ENCODE measurements at places on chromosomes 6 and 20.

- DNase-seq = no peak
Observed at GRCh38 chr6:155450240-155450581, 5.4 kb downstream of the NOX3 start.

DNA sequence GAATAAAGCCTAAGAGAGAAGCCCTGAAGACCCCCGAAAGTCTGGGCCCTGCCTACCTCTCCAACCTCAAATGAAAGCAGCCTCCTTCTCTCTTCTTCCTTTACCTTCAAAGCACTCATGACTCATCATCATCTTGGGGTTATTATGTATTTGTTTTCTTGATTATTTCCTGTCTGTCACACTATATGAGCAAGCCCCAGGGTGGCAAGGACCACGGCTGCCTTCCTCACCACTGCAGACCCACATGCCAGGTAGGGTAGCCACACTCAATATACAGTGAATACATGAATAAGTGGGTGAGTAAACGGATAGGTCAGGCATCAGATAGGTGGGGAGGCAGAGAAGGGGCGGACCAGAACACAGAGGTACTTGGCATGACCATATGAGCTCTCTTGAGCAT is 8.8 kb downstream of the WFDC3 start:
- DNase-seq = peak; percentile 25

GRCh38 chr6:138510093-138510492 is 10.8 kb upstream of the NHSL1 start:
- no peak for DNase-seq

DNA sequence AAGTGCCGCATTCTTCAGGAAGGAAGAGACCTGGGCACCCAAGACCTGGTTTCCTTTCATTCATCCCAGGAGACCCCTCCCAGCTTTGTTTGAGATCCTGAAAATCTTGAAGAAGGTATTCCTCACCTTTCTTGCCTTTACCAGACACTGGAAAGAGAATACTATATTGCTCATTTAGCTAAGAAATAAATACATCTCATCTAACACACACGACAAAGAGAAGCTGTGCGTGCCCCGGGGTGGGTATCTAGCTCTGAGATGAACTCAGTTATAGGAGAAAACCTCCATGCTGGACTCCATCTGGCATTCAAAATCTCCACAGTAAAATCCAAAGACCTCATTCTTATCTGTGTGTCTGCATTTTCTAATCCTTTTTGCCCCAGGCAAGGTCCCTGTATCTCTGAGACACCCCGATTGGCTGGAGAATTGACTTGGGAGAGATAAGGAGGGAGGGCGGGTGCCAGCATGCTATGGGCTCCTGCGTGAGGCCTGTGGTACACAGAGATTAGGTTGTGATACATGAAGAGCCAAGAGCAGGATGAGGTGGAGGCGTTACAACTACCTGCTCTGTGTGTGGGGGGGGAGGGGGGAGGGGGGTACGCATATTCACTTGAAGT is 4.8 kb downstream of the MUC21 start:
- no peak for DNase-seq

- DNase-seq = no peak
Observed at GRCh38 chr6:37139230-37139962, 30.6 kb upstream of the PIM1 start.

DNA sequence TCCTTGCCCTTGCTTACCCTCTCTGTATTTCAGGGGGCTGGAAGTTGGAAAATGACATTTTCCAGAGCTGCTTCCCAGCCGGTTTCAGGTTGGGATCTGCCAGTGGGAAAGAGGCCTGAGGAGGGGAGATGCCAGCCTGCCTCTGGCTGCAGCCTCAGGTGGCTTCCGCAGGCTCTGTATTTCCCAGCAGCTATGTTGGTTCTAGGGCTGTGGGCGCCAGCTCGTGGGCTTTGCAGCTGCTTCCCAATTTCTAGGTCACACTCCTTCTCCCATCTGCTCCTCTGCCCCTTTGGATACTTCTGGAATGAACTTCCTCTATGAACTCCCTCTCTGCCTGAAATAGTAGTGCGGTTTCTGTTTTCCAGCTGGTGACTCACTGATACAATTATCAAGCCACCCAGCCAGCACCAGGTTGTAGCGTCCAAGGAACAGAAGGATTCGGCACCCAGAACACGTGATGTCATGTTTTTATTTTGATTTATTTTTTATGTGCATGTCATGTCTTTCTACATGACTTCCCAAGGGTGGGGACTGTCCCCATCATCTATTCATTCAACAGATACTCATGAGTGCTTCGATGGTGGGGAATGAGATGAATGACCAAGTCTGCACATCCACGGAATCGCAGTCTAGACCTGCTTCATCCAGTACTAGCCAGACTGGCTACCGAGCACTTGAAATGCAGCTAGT is 38.0 kb downstream of the TGM2 start:
- no peak for DNase-seq
